ENCODE measurements at places on chromosomes 7 and 10. TPM values are rescaled to one million over a fixed set of nuclear protein-coding genes. Genes with fewer than 3 reads are reported as not detected.

The ANAPC16 gene
- total RNA-seq = 163 TPM

DNA sequence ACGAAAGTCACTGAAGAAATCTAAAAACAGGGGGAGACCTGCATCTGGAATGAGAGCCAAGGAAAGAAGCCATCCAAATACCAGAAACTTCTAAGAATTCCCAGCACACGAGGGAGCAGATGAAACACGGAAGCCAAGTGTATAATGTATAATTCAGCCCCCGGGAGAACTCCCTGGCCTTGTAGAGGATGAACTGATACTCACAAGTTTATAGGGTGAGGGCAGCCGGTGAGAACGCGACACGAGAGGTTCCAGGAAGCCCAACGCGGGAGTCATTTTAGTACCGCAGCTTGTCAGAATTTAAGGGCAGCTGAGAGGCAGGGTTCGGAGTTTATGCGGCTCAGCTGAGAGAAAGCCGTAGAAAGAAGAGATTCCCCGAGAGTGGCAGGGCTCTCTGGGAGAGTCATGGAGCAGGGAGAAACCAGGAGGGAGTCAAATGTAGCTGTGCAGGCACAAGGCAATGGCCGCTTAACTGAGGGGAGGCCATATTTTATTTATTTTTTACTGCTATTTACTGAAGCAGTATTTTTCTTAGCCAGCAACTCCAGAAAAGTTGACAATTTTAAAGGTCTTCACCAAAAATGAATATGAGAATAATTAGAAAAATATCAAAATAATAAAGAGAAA is 164.0 kb downstream of the NPSR1 start:
- no peaks in the 10 kb centered on the region for H3K36me3 ChIP-seq
- no peaks in the 10 kb centered on the region for H3K4me1 ChIP-seq
- H3K4me3 ChIP-seq = no peak overlapping the region
- DNase-seq = no peak

The NODAL gene
- not detected for total RNA-seq

GRCh38 chr7:3691478-3692158 is 390.6 kb downstream of the SDK1 start:
- no peak overlapping the region for H3K27ac ChIP-seq
- H3K4me3 ChIP-seq = no peak overlapping the region
- H3K36me3 ChIP-seq = no peaks in the 10 kb centered on the region
- no peak for DNase-seq

DNA sequence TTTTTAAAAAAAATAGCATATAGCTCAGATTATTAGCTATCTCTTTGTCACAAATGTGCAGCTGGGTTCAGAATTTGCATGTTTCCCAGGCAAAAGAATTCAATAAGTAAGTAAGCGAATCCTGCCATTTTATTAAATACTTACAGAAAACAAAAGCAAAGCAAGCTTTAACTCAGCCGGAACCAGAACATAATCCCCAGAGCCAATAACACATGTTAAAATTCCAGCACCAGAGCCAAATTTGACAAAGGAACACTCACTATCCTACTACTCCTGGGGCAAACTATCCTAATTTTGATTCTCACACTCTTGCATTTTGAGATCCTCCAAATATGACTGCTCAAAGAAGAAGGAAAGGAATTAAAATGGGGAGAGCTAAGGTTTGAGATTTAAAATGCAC is 32.6 kb downstream of the LRRTM3 start:
- no peaks in the 10 kb centered on the region for H3K36me3 ChIP-seq
- no peak for DNase-seq
- H3K4me3 ChIP-seq = no peak overlapping the region
- no peak overlapping the region for H3K27ac ChIP-seq

GRCh38 chr10:119283818-119284217 is 76.4 kb downstream of the GRK5 start:
- H3K27ac ChIP-seq = peak overlapping the region; percentile 77
- no peaks in the 10 kb centered on the region for H3K4me1 ChIP-seq
- no peaks in the 10 kb centered on the region for H3K36me3 ChIP-seq
- no peak overlapping the region for H3K4me3 ChIP-seq

The SPDYE1 gene
- total RNA-seq = not detected

DNA sequence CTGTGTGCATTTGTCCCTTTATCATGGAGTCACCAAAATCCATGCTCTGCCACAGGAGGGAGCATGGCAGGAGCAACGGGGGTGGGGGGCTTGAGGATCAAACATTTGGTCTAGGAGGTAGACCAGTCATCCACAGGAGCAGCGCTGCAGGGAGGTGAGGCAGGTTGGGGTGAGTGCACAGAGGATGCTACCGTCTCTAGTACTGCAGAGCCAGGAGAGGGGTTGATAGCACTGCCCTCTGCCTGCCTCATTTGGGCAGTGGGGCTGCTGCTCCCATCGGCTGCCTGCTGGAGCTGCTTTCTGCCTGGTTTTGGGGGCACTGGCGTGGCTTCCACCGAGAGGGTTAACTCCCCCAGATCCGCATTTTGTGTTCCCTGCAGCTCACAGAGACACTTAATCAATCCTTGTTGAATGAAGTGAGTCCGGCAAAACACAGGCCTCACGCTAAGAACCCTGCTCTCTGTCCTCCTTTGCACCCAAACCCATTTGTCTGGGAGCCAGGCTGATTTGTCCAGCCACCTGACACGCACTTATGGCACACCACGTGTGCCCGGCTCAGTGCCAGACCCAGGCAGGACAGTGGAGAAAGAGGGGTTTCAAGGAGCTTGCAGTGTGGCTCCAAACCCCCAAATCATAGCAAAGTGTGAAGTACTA is 527.1 kb upstream of the FOXK1 start:
- H3K27ac ChIP-seq = no peak overlapping the region
- no peak for DNase-seq
- H3K36me3 ChIP-seq = no peaks in the 10 kb centered on the region
- no peaks in the 10 kb centered on the region for H3K27me3 ChIP-seq
- no peak overlapping the region for H3K4me3 ChIP-seq
- no peaks in the 10 kb centered on the region for H3K4me1 ChIP-seq

The MYH16 gene
- not detected for total RNA-seq

- H3K4me3 ChIP-seq = no peak overlapping the region
- no peak overlapping the region for H3K27ac ChIP-seq
- DNase-seq = no peak
- H3K36me3 ChIP-seq = peaks cover 41% of the 10 kb centered on the region
Observed at GRCh38 chr7:155702616-155703015, 58.2 kb downstream of the RBM33 start.

The CNPY1 gene
- total RNA-seq = not detected

DNA sequence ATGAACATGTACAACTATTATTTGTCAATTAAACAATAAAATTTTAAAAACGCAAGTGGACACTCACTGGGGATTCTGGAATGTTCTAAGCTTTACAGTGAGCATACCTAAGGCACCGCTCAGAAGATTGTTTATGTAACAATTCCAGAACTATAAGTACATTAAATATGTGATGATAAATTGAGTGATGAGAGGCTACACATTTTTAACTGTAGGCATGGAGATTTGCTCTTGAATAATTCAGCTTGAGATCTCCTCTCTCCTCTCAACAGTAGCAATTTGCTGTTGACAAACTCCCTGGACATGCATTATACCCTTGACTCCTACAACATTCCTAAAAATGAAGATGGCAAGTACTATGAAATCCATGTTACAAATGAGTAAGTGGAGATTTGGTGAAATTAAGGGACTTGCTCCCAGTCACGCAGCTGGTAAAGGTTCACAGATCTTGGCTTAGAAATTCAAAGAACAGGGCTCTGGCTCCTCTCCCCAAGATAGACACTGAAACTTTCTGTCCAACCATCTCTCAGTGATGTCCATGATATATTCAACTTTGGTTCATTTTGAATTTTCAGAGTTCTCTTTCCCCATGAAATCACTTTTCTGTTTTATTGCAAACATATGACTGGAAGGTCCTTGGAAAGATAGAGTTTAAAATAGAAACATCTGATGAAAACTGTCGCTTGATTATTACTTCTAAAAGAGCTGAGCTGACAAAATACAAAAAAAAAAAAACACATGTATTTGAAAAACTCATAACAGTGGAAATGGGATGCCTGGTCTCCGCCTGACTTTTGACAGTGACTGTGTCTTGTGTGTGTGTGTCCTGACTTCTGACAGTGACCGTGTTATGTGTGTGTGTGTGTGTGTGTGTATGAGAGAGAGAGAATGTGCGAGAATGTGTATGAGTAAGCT is 488.3 kb downstream of the TNS3 start:
- DNase-seq = no peak
- no peak overlapping the region for H3K4me3 ChIP-seq
- no peaks in the 10 kb centered on the region for H3K36me3 ChIP-seq
- no peak overlapping the region for H3K27ac ChIP-seq

GRCh38 chr10:36766940-36767339 is 358.5 kb upstream of the ANKRD30A start:
- H3K27me3 ChIP-seq = no peaks in the 10 kb centered on the region
- H3K36me3 ChIP-seq = no peaks in the 10 kb centered on the region
- H3K27ac ChIP-seq = no peak overlapping the region

GRCh38 chr10:103929381-103929921 is 11.5 kb upstream of the STN1 start:
- no peak for DNase-seq
- H3K27me3 ChIP-seq = no peaks in the 10 kb centered on the region

Measured in right atrium auricular region (tissue), 2 donors.